DMS53 (cell line): ENCODE measurements at places on chromosomes 5 and 9.

DNA sequence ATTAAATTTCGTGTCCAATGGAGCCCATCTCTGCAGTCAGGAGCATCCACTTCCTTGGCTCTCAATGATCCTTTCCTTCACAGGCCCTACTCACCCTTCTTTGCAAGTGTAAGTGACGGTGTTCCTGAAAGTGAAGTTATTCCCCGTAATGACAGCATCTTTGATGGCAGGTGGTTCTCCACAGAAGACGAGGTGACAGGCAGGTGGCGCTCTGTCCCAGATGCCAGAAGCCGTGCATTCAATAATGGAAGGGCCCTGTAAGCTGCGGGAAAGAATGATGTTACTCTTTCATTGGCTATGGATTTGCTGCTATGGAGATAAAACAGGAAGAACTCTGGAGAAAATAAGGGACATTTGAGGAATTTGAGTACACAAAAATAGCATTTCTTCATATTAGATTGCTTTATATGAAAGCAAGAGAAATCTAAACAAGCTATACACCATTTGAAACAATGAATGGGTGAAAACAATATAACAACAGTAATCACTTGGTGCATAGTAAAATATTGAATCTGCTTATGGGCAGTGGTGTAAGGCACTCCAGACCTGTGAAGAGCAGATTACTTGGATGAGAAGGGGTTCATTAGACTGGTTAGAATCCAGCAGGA is 89.9 kb upstream of the TXNDC8 start:
- peak; percentile 79 for DNase-seq

DNA sequence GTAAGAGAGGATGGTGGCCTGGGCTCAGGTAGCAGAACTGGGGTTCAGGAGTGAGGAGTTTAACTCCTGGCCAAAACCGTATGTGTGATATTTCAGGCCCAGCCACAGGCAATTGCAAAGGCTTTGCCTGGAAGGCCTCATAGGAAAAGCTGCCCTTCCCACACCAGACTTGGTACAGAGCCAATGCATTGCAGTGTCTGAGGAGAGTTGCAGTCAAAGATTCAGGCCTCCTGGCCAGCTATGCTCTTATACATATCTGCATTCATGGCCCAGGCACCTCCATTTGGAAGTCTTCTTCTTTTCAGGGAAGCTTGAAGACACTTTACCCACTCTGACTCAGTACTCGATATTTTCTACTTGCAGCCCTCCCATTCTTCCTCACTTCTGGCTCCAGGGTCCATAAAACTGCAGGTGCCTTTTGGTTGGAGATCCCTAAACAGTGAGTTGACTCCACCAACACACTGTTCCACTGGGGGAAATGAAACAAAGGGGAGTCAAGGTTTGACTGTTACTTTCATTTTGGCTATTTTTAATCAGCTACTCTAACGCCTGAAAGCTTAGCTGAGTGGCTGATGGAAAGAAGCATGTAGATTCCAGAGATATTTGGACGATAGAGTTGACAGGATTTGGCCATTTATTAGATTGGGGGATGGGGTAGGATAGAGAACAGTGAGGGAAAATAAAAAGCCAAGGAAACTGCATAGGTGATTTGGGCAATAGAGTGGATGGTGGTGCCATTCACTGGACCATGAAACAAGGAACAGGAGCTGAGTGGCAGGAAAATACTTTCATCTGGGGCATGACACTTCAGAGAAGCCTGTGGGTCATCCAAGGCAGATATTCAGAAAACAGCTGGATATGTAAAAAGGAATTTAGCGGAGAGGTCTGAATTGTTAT is 30.6 kb upstream of the IL33 start:
- DNase-seq = no peak

DNA sequence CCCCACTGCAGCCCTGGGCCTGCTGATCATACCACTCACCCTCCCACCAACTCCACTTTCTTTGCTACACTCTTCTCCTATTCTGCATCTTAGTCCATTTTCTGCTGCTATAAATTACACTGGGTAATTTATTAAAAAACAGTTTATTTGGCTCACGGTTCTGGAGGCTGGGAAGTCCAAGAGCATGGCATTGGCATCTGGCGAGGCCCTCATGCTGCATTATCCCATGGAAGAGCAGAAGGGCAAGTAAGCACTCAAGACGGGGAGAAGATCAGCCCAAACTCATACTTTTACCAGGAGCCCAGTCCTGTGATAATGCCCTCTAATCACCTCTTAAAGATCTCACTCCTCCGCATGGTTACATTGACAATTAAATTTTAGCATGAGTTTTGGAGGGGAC is 9.4 kb downstream of the GLIPR2 start:
- no peak for DNase-seq

GRCh38 chr9:18722882-18723281 is 248.9 kb downstream of the ADAMTSL1 start:
- DNase-seq = no peak

GRCh38 chr5:540071-540905 is 16.0 kb upstream of the SLC9A3 start:
- no peak for DNase-seq

- no peak for DNase-seq
Observed at GRCh38 chr9:23941051-23941450, 115.0 kb upstream of the ELAVL2 start.
